ENCODE measurements at places on chromosomes 11 and 22.

DNA sequence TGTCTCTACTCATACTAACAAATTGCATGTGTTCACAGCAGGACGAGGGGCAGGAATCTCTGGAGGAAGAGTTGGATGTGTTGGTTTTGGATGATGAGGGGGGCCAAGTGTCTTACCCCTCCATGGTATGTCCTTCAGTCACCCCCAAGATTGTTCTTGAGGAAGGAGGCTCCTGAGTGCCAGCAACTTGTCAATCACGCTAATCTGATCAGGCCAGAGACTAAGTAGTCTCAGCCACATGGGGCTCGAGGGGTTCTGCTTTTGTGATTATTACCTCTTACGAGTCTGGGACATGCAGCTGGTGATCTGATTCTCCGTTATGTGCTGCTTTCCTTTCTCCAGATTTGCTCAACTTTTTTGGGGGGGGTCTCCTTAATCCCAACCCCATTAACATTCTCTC lies 54.3 kb downstream of the CTNND1 start:
- no peak for DNase-seq

- no peak for DNase-seq
Measured at GRCh38 chr11:2390091-2390724, 10.3 kb upstream of the TSSC4 start.

- DNase-seq, result no peak
Measured at GRCh38 chr11:35905646-35906276, 38.1 kb upstream of the LDLRAD3 start.

GRCh38 chr11:95832763-95833162 lies 42.5 kb downstream of the CEP57 start:
- no peak for DNase-seq

DNA sequence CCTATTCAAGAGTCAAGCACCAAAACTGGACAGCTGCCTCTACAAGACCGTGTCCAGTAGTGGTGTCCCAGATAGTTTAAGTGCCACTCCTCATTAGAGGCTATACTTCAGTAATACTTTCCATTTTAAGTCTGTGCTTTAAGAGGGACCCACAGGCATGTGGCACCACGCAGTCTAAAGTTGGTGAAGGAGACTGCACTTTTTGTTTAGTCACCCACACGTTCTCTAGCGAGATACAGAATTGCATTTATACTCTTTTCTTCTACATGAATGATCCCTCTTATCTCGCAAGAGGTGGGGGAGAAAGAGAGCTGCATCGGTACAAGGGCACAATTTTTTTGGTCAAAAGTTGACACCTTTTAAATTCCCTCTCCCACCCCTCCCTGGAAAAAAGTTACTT lies 41.5 kb downstream of the DDX6 start:
- DNase-seq, result no peak

DNA sequence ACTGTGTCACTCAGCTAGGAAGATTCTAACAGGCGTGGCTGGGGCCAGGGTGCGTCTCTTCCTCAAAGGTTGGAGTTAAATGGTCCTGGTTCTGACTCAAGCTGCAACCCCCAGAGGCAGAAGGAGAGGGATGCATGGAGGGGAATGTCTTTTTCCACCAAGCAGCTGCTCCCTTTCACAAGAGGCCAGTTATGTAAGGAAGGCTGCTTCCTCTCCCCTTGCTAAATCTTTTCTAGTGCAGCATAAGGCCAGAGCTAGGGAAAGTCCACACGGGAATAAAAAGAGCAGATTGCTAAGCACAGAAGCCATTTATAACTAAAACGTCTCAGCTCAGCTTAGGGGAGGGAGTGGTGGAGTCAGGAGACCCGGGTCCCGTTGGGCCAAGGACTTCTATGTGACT lies 10.0 kb downstream of the PVALB start:
- DNase-seq, result no peak

DNA sequence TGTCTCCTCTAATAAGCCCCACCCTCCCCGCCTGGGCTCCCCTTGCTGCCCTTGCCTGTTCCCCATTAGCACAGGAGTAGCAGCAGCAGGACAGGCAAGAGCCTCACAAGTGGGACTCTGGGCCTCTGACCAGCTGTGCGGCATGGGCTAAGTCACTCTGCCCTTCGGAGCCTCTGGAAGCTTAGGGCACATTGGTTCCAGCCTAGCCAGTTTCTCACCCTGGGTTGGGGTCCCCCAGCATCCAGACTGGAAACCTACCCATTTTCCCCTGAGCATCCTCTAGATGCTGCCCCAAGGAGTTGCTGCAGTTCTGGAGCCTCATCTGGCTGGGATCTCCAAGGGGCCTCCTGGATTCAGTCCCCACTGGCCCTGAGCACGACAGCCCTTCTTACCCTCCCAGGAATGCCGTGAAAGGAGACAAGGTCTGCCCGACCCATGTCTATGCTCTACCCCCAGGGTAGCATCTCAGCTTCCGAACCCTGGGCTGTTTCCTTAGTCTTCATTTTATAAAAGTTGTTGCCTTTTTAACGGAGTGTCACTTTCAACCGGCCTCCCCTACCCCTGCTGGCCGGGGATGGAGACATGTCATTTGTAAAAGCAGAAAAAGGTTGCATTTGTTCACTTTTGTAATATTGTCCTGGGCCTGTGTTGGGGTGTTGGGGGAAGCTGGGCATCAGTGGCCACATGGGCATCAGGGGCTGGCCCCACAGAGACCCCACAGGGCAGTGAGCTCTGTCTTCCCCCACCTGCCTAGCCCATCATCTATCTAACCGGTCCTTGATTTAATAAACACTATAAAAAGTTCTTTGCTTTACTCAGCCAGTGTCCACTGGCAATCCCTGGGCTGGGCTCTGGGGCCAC lies 14.4 kb downstream of the TSKU start:
- no peak for DNase-seq

GRCh38 chr22:35986088-35986487 lies 42.5 kb downstream of the RBFOX2 start:
- no peak for DNase-seq

DNA sequence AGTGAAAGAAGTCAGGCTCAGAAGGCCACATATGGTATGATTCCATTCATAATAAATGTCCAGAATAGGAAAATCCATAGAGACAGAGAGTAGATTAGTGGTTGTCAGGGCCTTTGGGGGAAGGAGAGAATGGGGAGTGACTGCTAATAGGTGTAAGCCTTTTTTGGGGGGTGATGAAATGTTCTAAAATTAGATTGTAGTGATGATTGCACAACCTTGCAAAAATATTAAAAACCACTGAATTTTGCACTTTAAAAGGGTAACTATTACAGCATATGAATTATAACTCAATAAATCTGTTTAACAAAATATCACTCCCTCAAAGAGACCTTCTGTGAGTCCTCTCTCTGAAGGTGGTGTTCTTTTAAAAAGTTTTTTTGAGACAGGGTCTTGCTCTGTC lies 72.3 kb upstream of the GRK3 start:
- DNase-seq, result no peak

DNA sequence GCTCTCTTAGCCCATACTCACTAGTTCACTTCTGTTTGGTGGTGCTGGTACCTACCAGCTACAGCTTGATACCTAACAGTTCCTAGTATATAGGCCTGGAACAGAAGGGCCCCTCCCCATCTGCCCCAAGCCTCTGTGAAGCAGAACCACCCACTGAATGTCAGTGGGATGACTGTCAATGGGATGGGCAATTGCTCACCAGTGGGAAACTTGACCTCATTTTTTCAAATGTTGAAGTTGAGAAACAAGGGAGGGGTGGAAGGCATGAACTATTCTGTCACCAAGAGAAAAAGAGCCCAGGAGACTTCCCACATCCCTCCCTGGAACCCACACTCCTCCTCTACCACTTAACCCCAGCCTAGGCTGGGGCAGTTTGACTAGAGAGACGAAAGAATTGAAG lies at the start of gene NLRP10:
Gene NLRP10 (minus strand): TSS at position 62 of the 400 bp plus-strand sequence. CDS start 1,952 bp downstream, outside the sequence.
- DNase-seq, result no peak

DNA sequence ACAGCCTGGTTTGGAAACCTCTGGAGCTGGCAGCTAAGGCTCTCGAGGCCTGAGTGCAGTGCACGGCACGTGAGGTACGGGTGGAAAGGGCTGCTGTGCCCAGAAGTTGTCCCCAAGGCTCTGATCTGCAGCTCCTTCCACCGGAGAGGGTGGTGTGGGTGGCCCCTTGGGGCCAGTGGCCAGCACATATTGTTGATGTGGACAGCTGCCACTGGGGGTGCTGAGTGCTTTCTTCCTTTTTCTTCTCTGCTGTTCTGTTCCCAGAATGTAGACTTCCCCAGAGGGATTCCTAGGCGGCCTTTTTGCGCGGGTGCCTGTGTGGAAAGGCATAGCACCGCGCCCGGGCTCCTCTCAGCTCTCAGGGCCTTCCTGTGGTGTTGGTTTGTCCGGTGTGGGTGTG lies 1476.5 kb downstream of the TBC1D22A start:
- no peak for DNase-seq

DNA sequence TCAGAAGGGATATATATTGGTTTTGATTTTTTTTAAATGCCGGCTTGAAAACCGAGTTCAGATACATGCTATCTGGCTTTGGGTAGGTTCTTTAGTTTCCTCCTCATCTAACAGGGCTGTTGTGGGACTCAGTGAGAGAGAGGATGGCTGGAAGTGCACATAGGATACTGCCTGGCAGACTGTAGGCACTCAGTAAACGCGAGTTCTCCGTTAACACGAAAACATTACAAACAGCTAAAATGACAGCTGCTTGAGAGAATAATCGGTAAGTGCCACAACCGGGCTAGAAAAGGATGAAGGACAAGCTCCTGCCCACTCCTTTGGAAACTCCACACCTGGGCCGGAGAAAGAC lies 369 bp downstream of the XRRA1 start:
- no peak for DNase-seq

- DNase-seq, result no peak
Measured at GRCh38 chr22:17370766-17371432, 1.6 kb downstream of the CECR2 start.

- no peak for DNase-seq
Measured at GRCh38 chr22:48665311-48665995, 1162.2 kb downstream of the BRD1 start.

DNA sequence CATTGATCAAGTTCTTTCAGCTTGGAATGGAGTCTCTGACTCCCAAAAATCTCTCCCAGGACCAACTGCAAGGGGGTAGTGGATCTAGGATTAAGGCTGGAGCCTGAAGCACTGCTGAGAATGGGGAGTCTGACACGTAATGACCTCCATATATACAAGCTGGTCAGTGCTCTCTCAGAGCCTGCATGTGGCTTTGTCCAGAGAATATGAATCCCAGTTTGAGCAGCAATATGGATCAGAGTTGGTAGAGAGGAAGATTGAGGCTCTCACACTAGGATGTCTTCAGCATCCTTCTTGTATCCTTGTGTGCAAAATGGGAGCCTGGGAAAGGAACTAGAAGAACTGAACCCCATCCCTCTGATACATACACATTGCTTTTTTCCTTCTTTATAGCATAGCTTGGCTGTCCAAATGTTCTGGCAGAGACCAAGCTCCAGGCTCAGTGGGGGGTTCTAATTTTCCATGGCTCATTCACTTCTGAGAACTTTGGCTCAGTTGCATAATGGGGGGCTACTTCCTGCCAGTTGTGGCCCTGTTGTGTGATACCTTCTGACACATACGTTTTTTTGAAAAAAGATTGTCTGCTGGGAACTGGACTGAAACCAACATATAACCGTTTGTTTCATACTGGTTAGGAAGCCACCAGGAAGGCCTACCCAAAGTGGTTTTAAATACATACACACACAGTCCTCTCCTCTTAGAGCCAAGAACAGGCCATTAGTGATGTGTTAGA lies 138.2 kb downstream of the ETS1 start:
- DNase-seq, result no peak

DNA sequence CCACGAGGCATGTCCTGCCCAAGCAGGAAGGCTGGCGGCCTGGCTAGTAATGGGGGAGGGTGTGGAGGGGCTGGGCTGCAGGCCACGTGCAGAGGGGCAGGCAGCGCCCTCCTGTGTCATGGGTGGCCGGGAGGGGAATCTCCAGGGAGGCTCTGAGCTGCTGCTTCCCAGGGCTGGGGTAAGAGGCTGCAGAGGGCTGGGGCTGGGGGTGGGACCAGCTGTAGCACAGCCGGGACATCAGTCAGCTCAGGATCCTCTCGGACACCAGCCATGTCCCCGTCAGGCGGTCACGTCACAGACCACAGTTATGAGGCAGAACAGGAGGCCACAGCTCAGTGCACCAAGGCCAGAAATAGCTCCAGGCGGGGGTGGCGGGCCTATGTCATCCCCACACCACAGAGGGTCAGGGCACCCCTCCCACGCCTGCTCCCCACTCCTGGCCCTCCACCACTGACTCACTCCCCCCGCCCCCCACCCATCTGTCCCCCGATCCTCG lies 21.1 kb downstream of the RTN4R start:
- no peak for DNase-seq

DNA sequence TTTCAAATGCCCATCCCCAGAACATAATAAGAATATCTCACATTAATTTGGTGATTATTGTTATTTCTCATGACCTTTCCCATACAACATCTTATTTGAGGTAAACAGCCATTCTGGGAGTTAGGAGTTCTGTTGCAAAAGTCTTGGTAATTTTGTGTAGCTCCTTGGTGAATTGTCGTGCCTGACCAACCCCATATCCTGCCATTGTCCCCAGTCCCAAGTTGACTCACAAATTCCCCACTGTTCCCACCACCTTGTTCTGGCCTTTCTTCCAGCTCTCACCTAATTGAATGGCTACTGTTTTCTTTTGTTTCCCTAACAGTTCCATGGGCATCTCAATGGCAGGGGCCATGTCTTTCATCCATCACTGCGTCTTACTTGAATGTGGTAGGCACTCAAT lies 8.0 kb downstream of the MTNR1B start:
- no peak for DNase-seq

DNA sequence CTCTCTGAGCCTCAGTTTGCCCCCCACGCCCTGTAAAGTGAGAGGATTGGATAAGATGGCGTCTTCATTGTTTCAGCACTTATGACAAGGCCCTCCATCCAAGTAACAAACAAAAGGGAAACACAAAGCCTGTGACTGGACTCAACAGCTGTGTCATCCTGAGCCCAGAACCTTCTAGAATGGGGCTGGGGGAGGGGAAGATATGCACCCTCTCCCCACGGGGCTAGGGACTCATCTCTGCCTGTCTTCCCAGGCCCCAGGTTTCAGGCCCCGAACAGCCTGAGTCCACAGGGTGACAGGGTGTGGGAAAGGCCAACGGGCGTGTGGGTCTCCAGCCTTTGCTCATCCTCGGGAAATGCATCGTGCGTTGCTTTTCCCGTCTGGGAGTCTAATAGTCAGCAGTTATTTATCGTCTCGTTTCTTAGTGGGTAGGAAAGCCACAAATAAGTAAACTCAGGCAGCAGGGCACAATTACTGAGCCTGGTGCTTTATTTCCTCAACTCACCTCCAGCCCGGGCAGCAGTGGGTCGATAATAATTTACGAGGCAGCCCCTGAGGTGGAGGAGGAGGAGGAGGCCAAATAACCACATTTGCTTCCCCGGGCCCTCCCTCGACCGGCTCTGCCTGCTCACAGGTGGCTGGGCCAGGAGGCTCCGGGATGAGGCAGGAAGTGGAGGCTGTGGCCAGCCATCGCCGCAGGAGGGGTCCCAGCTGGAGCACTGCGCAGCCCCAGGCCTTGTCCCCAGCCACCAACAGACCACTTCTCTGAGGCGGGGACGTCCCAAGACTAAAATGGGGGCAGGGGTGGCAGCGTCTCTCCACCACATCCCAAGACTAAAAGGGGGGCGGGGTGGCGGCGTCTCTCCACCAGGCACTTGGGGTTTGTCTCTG lies 54.4 kb downstream of the FLRT1 start:
- DNase-seq, result no peak

GRCh38 chr11:134033696-134034491 lies 35.0 kb upstream of the JAM3 start:
- DNase-seq, result peak; percentile 65

GRCh38 chr22:49086181-49086580 lies 741.5 kb downstream of the BRD1 start:
- DNase-seq, result no peak

Measured in CD4-positive, alpha-beta T cell (primary cell).